ENCODE measurements at places on chromosomes 1 and 21.

GRCh38 chr1:1116701-1117468 lies 996 bp upstream of the C1orf159 start:
- DNase-seq = peak; percentile 33

GRCh38 chr1:160267284-160267991 lies 5.1 kb upstream of the DCAF8 start:
- DNase-seq = no peak

DNA sequence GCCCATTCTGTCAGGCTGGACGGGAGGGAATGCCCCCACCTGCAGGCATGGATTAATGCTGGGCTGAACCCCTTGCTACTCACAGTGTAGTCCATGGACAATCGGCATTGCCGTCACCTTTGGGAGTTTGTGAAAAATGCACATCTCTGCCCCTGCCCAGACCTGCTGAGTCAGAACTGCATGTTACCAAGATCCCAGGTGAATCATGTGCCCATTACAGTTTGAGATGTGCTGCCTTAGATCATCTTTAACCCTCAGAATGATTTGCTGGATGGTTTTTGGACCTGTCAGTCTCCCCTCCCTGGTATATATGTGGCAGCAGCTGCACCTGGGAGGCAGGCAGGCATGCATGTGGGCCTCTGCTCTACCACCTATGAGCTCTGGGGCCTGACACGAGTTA lies 15.0 kb downstream of the HTR6 start:
- no peak for DNase-seq

- no peak for DNase-seq
Observed at GRCh38 chr1:156504438-156504813, 3.9 kb upstream of the MEF2D start.

GRCh38 chr1:66182551-66183178 lies 351.3 kb upstream of the SGIP1 start:
- no peak for DNase-seq

DNA sequence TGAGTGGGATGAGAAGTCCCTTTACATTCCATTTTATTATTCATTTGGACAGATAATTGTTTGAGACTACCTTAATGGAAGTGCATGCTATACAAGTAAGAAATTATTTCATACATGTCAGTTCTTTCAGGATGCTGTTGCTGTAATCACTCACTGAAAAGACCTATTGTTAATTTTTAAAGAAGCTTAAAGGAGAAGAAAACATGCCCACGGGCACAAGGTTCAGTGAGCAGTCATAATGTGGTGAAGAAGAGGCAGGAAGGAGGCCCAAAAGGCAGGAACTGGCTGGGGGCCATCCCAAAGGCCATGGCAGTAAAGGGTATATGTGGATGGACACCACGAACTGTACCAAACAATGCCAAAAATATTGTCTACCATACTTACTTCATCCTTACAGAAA lies 206.0 kb downstream of the LYPLAL1 start:
- no peak for DNase-seq

- DNase-seq = peak; percentile 26
Observed at GRCh38 chr1:212700223-212700891, 717 bp upstream of the BATF3 start.

All from activated gamma-delta T cell treated with Interleukin-2 at 50 U/mL for 16 hours (primary cell).